ENCODE measurements at places on chromosomes 12 and 14.

DNA sequence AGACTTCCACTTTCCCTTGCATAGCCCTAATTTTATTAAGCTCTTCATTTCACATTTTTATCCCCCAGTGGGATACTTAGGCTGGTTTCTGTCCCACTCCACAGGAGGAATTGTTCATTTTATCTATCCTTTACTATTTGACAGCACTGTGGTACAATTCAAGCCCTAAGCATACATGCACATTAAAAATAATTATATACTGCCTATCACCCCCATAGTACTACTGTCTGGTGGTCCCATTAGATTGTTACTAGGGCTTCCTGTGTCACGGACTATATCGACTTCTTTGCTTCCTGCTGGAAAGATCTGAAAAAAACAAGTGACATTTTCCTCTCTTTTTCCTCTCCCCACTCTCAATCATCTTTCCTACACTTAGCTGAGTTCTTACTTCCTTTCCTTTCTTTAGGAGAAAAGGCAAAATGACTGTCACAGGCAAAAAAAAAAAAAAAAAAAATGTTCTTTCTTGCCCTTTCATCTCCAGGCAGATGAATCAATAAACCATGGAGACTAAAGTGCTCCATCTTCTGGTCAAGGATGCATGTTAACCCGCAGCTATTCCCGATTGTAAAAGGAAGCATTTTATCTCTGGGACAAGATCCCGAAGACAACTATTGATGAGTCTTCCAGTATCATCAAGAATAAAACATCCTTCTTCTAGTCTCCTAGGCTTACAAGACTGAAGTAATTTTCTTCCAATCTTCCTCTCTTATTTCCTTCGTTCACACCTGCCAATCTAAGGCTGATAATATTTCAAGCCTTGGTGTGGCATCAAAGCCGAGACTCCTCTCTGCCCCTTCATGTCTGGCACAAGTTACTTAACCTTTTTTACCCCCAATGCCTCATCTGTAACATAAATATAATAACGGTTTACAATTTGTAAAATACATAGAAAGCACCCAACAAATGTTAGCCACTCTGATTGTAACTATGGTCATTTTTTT is 94.4 kb upstream of the PLEKHG7 start:
- DNase-seq, result no peak

- peak; percentile 27 for DNase-seq
These were observed at the start of gene DERA for GRCh38 chr12:15910864-15911721. TSS of gene DERA (plus strand) at chr12:15911332. CDS start at chr12:15911384, 52 bp downstream.

DNA sequence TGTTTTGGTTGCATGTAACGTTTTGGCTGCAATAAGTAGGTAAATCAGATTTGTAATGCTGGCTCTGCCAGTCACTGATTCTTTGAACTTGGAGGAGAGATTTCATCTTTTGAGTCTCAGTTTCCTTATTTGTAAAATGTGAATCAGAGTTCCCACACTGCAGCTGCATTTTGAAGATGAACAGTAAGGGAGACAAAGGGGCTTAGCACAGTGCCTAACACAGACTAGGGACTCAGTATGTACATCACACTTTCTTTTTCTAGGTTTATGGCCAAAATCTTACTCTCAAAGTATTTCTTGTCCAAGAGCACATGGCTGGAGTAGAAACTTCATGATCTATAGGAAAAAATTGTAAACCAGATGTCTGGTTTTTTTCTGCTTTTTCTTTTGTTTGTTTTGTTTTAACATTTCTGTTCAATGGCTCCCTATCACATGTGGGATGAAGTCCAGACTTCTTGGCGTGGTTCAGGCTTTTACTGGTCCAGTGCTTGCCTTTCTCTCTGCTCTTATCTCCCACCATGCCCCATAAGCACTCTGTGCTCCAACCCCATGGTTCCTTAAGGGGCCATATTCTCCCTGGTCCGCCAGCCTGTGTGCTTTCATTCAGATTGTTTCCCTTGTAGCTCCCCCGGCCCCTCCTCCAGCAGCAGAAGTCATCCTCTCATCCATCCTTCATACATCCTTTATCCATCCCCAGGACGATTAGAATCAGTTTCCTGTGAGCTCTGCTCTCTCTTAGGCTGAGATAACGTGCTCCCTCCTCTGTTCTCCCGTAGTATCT is 58.0 kb downstream of the SYNE2 start:
- DNase-seq, result no peak

DNA sequence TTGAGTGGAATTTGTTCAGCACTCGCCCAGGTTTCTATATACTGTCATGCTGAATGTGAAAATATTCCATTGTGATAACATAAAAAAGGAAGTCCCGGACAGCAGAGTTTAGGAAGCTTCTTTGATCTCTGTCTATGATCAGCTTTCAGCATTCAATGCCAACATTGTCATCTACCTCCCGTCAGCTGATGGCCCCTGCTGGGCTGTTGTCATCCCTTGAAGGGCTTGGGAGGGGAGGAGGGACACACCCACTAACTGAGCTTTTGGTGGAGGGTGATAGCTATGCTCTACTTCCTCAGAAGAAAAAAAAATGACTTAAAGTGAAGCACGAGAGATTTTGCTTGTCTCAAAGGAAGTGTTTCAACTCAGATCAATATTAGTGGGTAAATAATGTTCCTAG is 4.7 kb upstream of the KRT77 start:
- no peak for DNase-seq

DNA sequence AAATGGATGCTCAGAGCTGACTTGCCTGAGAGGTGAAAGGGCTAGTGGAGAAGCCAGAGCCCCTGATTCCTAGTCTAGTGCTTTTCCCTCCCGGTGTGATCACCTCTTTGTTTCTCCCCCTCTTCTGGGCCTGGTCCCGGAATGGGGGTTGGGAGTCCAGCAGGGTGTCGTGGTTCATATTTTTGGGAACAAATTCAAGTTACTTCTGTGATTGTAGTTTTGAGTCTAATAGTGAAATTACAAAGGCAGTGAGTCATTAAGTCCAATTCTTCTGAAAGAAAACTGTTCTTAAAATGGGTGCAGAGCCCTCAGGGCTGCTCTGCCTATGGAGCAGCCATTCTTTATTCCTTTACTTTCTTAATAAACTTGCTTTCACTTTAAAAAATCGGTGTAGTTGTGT is 7.6 kb downstream of the SUSD6 start:
- no peak for DNase-seq

DNA sequence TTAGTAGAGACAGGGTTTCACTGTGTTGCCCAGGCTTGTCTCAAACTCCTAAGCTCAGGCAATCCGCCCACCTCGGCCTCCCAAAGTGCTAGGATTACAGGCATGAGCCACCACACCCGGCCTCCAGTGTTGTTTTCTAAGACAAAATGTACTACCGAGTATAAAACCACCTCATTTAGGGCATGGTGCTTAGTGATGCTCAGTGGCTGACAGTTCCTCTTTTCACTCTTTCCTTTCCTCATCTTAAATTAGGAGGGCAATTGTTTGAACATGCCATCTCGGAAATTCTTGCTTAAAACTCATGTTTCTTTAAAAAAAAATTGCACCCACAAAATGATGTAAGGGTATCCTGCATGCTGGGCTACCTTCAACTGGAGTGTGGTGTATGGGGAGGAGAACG is 89.0 kb downstream of the RFX4 start:
- DNase-seq, result no peak

DNA sequence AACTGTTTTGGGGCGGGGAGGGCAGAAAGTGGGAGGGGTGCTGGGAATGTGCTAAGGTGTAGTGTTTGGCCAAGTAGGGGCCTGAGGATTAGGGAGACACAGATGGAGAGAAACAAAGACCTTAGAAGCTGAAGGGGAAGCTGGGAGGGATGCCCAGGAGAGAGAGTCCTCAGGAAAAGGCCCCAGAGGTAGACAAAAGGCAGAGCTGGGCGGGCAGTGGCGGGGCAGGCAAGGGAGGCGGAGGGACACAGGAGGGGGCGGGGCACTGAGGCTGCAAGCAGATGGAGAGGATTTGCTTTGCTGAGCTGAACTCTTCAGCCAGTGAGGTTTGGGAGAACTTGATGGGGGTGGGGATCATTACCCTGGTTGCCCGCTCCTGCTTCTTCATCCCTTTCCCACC is 2.8 kb downstream of the PTMS start:
- no peak for DNase-seq

DNA sequence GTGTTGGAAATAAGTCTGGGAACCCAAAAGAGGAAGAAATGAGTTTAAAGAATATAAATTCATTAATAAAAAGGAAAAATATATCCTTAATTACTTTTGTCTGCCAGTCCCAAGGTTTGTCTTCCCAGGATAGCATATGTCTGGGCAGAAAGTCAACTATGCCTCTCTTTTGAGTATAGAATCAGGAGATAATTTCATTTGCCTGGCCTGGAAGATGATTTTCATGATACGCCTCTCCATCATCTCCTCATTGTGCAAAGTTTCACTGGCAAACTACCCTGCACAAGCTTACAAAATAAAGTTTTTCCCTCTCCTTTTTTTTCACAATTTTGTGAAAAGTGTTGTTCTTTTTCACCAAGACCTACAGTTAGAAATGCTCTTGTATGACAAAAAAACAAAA is 340.8 kb downstream of the EGLN3 start:
- no peak for DNase-seq

DNA sequence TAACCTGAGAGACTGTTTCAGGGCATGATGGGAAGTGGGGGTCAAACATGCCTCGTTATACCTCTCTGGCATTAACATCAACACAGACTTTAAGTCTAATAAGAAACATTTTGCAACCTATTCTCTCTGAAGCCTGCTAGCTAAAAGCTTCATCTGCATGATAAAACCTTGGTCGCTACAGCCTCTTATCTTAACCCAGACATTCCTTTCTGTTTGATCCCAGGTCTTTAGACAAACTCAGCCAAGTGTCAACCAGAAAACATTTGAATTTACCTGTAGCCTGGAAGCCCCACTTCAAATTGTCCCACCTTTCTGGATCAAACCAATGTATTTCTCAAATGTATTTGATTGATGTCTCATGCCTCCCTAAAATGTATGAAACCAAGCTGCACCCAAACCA is 9.1 kb downstream of the PPP2R3C start:
- no peak for DNase-seq

GRCh38 chr12:51362747-51363342 is 16.4 kb upstream of the CELA1 start:
- no peak for DNase-seq

DNA sequence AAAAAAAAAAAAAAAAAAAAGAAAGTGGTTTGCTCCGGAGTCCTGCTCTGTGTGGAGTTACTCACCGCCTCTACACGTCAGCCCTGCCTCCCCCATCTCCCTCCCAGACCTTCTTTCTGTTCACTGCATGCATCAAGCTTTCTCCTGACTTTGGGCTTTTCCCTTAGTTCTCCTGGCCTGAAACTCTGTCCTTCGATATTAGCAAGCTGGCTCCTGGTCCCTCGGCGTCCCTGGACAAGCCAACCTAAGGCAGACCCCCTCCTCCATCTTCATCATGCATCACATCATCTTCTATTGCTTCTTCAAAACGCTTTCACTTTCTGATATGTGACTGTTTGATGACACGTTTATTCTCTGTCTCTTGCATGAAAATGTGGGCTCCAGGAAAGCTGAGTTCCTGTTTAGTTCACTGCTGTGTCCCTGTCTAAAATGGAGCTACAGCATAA is 40.6 kb downstream of the SLC15A4 start:
- DNase-seq, result peak; percentile 24

GRCh38 chr12:64884728-64885127 is 60.3 kb downstream of the TBC1D30 start:
- DNase-seq, result no peak

- no peak for DNase-seq
These were observed 35.9 kb upstream of the GSC start for GRCh38 chr14:94805680-94806288.

DNA sequence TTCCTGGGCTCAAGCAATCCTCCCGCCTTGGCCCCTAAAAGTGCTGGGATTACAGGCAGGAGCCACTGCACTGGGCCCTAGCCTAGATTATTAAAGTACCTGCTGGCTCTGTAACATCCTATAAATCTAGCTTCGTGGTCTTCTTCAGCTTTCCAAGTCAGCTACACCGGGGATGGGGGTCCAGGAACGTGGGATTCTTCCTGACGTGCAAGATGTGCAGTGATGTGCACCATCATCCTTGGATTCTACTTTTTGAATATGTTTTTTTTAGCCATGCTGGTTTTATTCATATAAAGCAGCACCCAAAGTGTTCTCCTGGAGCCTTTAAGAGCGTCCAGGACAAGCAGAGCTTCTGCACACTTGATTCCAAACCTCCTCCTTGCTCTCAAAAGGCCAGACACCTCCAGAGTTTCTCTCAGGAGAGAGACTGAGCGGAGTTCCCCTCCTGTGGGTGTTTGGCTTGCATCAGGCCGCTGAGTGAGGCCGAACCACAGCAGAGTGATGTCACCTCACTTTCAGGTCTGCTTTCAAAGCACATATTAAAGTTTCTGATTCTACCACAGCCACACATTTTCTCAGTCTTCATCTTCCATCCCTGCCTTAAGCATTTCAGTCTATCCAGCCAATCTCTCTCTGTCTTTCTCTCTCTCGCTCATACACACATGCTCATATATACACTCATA is 33.4 kb downstream of the VCPKMT start:
- DNase-seq, result peak; percentile 86

- DNase-seq, result no peak
These were observed 13.1 kb downstream of the CBX5 start for GRCh38 chr12:54266852-54267251.

DNA sequence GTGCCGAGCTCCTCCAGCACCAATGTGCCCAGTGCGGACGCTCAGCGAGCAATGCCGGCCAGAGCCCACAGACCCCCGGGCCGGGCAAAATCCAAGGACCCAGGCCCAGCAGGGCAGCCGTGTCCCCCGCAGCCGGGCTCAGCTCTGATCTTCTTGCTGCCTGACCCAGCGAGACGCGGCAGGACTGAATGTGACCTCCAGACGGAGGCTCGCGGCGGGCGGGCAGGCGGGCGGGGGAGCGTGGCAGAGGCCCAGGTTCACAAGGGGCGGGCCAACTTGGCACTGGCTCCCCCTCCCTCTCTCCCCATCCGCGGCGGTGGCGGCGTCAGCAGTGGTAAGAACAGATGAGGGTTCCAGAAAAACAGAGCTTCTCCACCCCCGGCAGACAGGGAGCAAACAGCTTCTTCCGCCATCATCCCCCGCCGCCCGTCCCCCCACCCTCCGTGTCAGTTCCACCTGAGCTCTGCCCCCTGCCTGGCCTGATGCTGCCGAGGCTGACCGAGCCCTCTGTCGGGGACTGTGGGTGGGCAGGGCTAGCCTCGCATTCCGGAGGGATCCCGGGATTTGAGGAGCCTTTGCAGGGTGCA is 94.3 kb downstream of the RFLNA start:
- peak; percentile 60 for DNase-seq

DNA sequence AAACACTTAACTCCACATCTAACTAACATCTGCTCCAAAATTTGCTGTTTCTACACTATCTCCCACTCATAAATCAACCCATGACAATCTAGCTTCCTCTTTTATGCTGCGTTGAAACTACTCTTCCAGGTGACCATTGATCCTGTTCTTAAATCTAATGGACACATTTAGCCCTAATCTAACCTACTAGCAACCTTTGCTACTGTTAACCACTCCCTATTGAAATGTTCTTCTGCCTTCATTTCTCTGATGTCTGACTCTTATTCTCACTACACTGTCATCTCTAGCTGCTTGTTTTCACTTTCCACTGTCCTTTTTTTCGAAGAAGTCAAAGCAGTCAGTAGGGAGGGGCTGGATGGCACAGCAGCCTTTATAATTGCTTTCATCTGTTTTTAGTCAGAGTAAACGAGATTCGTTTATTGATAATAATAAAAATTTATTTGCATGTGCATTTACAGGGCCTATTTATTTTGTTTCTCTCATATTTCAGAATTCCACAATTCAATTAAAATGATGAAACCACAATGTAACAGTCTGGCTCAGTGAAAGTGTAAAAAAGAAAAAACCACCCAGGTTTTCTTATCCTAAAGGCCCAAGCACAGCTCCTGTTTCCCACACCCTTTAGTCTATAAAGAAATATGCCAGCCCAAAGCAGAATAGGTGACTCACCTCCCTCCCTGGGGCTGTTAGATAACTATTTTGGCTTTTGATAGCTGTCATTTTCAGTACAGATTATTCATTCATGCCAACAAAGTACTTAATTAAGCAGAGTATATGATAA is 44.9 kb downstream of the ATP2B1 start:
- DNase-seq, result no peak
